CD14-positive monocyte (primary cell): ENCODE measurements at places on chromosomes 12 and 14. TPM values are rescaled to one million over a fixed set of nuclear protein-coding genes. Genes with fewer than 3 reads are reported as not detected.

- no peak for DNase-seq
Measured at GRCh38 chr12:67919406-67919805, 69.8 kb upstream of the IFNG-AS1 start.

GRCh38 chr14:24179961-24180796 is 8.3 kb downstream of the REC8 start:
- DNase-seq: no peak

DNA sequence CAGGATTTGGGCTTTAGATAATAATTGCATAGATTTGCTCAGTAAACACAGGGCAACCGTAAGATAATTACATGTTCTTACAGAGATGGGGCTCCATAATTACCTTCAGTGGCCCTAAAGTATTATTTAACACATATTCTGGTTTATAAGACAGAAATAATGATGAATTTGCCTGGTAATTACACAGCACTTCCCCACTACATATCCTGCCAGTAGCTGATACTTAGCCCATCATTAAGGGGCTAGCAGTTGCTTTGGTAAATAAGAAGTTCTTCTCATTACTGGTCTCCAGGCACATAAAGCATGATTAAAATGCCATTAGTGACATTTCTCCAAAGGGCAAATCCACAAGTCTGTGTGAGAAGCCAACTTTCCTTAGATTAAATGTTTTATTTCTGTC is 158.7 kb downstream of the NUAK1 start:
- DNase-seq: no peak

Gene SMIM41
- not detected for polyA plus RNA-seq

Gene AQP2
- polyA plus RNA-seq: not detected

DNA sequence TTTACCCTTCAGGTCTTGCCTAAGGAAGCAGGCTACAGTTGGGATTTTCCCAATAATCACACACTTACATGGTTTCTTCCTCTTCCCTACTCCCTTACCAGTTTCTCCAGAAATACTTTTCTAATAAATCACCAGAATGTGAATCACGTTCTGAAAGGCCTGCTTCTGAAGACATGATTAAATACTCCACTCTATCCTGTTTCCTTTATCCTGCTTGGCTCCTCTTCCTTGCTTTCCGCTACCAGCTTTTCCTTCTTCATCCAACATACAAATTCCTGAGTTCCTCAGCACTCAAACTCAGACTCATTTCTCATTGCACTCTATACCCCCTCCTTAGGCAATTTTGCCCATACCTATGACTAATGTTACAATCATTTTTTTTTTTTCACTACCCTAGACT is 118.3 kb downstream of the MGAT4C start:
- no peak for DNase-seq

DNA sequence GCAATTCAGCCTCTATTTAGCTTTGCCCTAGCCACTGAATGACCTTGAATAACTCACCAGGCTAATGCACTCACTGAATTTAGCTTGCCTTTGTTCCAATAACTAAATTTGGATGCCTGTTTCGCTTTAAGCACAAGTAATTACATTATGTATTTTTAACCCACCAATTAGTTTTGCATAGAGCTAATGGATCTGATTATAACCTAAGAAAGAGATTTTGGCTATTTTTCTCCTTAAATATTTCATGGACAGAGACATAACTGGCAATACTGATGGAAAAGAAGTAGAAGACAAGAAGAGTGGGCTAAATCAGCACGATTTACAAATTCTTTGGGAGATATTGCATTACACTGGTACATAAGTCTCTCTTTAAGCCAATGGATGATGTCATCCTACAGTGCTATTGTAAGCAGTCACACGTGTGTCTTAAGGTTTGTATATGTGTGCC is 85.7 kb downstream of the AKAP6 start:
- no peak for DNase-seq

Gene LTB4R
- 51.5 TPM for polyA plus RNA-seq

Gene PPM1H
- 1.9 TPM for polyA plus RNA-seq

DNA sequence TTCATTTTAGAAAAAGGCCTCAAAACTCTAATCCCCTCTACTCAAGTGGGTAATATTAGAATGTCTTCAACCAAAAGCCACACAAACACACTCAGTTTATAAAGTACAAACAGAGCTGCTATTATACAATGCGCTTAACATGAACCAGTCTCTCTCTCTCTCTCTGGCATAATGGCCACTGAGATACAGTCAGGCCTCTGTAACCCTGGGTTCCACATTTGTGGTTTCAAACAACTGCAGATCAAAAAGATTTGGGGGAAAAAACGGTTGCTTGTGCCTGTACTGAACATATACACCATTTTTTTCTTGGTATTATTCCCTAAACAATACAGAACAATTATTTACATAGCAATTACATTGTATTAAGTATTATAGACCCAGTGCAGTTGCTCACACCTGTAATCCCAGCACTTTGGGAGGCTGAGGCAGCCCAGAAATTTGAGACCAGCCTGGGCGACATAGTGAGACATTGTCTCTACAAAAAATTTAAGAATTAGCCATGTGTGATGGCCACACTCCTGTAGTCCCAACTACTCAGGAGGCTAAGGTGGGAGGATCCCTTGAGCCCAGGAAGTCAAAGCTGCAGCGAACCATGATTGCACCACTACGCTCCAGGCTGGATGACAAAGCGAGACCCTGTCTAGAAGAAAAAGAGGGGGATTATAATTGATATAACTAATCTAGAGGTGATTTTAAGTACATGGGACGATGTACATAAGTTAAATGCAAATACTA is 5.6 kb downstream of the SLC11A2 start:
- DNase-seq: no peak

Gene ACOT6
- polyA plus RNA-seq: not detected

DNA sequence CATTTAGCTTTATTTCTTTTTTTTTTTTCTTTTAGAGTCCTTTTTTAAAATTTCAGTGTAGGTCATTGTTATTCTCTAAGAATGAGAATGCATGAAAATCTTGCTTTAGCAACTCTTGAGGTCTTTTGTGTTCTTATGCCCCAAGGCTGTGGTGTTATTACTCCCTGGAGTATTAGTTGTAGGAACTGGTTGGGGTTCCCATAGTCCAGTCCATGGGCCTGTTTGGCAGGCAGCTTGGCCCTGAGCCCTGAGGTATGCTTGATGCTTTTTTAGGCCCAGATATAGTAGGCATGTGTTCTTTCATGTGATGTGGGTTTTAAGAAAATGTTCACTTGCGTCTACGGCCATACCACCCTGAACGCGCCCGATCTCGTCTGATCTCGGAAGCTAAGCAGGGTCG is 1.6 kb downstream of the FAM234B start:
- DNase-seq: no peak

DNA sequence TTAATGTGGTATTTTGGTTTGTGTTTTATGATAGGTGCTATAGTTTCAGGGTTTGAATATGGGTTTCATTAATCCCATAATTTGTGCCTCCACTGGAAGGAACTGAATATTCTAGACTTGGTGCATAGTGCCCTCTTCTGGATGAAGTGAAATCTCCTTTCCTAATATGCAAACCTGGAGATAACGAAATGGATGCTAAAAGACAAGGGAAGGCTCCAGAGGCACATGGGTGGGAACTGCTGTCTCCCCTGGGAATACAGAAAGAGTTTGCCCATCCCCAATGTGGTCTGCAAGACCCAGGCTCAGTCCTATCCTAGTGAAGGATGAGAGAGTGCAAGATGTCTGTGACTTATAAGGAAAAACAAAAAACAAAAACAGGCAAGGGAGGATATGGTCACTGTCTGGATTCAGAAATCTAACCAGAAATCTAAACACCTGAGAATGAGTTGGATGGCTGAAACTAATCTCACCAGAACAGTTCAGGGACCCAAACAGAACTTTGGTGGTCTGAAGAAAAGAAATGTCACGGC is 142.3 kb upstream of the TMPO start:
- DNase-seq: peak; percentile 7

Gene PRPH
- not detected in 2 replicates for polyA plus RNA-seq

GRCh38 chr12:114769634-114770033 is 85.7 kb upstream of the TBX3 start:
- no peak for DNase-seq

GRCh38 chr12:44224399-44225148 is 388.7 kb downstream of the TMEM117 start:
- no peak for DNase-seq

GRCh38 chr12:50072198-50072907 is 12.8 kb upstream of the SMARCD1 start:
- DNase-seq: no peak

DNA sequence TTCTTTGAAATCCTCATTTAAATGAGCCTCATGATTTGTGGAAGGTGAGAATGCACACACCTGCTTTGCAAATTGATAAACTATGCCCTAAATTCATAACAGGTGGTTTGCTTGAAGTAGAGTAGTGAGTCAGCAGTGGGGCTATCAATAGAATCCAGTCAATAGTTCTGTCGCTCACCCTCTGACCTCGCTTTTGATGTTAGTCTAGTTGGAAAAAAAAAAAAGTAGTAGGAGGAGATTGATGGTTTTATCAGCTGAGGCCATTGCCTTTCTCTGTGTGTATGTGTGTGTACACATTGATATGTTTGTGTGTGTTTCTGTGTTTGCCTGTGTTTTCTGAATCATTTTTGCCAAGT is 267.3 kb downstream of the SNAPC1 start:
- DNase-seq: no peak

GRCh38 chr12:53174881-53175491 is 5.5 kb upstream of the ZNF740 start:
- peak; percentile 25 for DNase-seq

DNA sequence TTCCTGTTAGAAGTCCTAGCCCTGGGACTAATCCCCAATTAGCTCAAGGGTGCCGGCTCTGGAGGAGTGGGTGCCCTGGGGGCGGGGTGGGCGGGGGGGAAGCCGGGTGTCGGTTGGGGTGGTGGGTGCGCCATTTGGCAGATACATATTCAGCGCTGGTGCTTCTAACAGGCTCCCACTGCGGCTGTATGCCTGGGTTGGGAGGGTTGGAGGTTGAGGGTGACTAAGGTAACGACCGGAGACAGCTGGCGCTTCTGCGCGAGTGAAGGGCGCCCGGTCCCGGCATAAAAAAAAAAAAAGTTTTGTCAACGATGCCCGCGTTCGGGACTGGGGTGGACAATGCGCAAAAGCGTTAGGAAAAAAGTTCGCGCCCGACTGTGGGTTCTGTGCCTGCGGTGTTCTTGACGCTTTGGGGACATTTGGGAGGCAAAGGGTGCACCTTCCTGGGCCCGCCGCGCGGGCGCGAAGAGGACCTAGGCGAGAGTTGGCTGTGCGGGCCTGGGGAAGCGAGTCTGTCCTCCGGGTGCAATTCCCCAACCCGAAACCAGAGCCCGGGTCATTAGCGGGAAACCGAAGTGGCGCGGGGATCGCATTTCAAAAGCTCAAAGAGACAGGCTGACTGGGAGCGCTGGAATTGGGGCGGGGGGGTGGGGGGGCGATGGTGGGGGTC is 19.2 kb downstream of the TBX3 start:
- DNase-seq: no peak

DNA sequence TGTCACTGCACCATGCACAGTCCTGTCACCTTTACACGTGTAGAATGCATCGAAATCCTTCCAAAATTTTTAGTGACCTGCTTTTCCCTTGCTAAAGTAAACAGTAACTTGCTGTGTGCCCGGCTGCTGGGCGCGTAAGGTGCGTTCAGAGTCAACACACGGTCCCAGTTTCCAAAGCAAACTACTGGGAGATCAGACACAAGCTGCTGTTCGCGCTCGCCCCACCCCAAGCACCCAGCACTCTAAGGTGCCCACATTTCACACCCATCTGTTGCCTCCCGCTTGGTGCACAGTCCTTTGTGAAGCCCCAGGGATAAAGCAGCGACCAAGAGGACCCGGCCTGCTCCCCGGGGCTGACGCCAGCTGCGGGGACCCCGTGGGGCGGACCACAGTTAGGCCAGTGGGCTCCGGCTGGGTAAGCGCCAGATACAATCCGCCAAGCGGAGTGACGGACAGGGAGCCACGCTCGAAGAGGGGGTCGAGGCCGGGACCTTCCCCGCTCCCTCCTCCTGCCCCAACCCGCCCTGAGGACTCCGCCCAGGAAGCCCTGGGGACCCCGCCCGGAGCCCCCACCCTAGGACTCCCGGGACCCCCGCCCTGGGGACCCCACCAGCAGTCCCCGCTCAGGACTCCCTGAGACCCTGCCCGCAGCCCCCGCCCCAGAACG is 633 bp downstream of the STX2 start:
- DNase-seq: no peak

- peak; percentile 43 for DNase-seq
Measured at GRCh38 chr14:91332171-91332985, 85.2 kb downstream of the CCDC88C start.

DNA sequence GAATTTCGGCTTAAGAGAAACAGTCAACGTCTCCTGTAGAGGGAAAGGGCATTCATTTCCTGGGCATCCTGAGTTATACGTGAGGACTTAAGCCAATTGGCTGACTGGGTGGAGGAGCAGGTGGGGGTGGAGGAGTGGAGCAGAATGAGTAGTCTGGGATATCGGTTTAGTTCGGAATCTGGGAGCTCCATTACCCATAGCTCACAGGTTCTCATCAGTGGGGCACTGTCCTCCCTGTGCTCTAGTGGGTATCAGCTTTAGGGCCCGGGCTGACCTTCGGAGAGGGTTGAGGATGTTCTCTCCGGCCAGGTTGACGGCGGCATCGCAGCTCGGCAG is 704 bp downstream of the SDR39U1 start:
- no peak for DNase-seq

Gene MRPL51
- 189 TPM for polyA plus RNA-seq

Gene SLC10A1
- polyA plus RNA-seq: 0.09 TPM

DNA sequence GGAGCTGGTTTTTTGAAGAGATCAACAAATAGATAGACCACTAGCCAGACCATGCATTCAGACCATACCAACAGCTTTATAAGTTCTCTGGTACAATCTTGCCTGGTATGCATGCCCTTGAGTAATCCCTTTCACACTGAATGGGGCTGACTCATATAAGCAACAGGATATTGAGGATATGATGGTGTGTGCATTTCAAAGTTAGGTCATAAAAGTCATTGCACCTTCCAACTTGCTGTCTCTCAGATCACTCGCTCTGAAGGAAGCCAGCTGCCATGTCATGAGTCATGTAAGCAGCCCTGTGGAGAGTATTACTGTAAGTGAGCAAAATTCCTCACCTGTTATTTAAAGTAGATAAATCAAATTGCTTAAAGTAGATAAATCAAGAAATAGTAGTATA is 45.0 kb upstream of the OR6J1 start:
- DNase-seq: no peak

Gene BAG5
- 33.1 TPM for polyA plus RNA-seq

- no peak for DNase-seq
Measured at GRCh38 chr12:42857106-42857505, 267.6 kb upstream of the PRICKLE1 start.
